GF-D8 (cell line): ENCODE measurements at places on chromosomes 3 and 15.

GRCh38 chr15:53462651-53463050, 296.8 kb downstream of the WDR72 start:
- DNase-seq = no peak

GRCh38 chr3:178969004-178969700, 102.5 kb downstream of the ZMAT3 start:
- DNase-seq = no peak

- DNase-seq = no peak
Measured at GRCh38 chr3:182116386-182116785, 404.7 kb downstream of the SOX2 start.

GRCh38 chr3:27796365-27796875, 74.3 kb upstream of the EOMES start:
- DNase-seq = no peak
